CD4-positive, alpha-beta T cell treated with Interferon alpha-2 for 1 hour (primary cell): ENCODE measurements at places on chromosomes 5 and 9.

DNA sequence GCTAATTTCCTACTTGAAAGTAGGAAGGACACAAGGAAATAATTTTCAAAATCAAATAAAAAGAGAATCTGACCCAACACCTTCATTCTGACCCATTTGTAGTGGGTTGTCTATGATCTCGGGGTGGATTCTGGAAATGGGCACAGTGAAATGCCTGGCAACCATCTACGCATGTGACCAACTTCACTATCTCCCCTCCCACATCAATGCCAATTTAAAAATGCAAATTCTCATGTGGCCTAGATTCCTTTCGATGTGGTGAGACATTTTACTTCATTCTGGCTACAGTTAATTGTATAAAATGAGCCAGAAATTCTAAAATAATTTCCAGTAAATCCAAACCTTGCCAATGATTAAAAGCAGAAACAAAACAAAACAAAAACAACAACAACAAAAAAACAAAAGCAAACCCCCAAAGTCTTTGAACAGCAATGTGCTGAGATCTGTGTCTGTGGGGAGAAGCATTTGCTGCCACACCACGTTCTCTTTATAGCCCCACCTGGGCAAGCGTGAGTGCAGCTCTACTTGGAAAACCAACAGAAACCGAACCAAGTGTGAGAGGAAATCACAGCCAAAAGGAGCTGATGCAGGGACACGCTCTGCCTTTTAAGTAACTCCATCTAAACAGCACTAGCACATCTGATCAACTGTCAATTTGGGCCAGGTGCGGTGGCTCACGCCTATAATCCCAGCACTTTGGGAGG lies 59.0 kb downstream of the USP20 start:
- peak; percentile 49 for DNase-seq

GRCh38 chr5:58245476-58245840 lies 214.4 kb downstream of the PLK2 start:
- DNase-seq: no peak

GRCh38 chr5:80170117-80170535 lies 85.7 kb downstream of the SERINC5 start:
- no peak for DNase-seq

- no peak for DNase-seq
Observed at GRCh38 chr5:128276537-128277216, 193.1 kb downstream of the SLC12A2 start.

- DNase-seq: peak; percentile 73
Observed at GRCh38 chr5:74648835-74649293, 8.3 kb upstream of the ENC1 start.

DNA sequence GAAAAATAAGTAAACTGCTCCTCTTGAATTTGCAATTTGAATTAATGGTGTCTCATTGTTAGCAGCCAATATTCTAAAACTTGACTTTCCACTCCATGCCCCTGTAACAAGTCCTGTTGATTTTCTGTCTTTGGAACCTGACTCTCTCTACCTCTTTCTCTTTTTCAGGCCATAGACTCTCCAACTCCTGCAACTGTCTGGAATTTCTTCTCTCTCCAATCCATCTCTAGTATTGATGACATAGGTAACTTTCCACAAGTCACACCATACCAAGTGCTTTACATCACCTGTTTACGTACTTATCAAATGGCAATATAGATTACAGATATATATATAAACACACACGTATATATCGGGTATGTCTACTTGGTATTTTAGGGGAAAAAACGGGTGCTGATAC lies 923 bp downstream of the C5orf34 start:
- no peak for DNase-seq

GRCh38 chr5:91020065-91020800 lies 362.9 kb downstream of the ARRDC3 start:
- DNase-seq: no peak

DNA sequence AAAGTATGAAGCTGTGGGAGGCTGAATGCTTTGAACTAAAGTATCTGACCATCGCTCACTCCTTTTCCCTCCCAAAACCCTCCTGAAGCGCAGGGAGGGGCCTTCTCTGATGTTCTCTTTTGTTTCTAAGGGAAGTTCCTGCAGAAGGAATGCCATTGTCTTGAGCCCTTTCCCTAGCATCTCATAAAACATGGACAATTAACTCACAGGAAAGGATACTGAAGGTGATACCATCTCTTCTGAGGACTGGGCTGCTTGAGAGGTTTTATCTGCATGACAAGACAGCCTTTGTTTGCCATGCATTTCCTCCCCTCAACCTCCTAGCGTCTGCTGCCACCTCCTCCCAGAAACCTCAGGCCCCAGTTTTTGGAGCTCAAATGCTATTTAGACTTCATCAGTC lies 4.3 kb upstream of the RMND5B start:
- DNase-seq: no peak

GRCh38 chr5:10106806-10107205 lies 142.9 kb downstream of the ATPSCKMT start:
- no peak for DNase-seq

DNA sequence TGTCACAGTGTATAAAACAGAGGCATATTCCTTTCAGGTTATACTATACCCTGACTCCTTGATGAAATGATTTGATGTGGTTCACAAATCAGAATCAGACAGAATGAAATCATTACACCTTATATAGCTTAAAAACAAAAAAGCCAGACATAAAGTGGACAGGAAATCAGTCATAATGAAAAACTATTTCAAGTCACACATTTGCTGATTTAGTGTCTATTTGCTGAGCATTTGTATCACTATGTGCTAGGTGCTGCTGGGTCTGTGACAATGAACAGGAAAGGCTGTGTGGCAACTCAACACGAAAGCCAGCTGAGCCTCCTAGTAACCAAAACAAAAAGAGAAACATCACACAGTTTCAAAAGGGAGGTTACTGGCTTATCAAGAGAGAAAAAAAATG lies 194.0 kb downstream of the EFNA5 start:
- DNase-seq: peak; percentile 75

GRCh38 chr9:93552923-93553322 lies 23.5 kb upstream of the PHF2 start:
- no peak for DNase-seq

- no peak for DNase-seq
Observed at GRCh38 chr5:151196556-151197290, 27.2 kb downstream of the CCDC69 start.

- no peak for DNase-seq
Observed at GRCh38 chr5:135264451-135265440, 134.3 kb downstream of the MACROH2A1 start.

GRCh38 chr5:129963359-129963758 lies 59.1 kb downstream of the CHSY3 start:
- DNase-seq: no peak

GRCh38 chr9:10236161-10236560 lies 376.6 kb downstream of the PTPRD start:
- no peak for DNase-seq

DNA sequence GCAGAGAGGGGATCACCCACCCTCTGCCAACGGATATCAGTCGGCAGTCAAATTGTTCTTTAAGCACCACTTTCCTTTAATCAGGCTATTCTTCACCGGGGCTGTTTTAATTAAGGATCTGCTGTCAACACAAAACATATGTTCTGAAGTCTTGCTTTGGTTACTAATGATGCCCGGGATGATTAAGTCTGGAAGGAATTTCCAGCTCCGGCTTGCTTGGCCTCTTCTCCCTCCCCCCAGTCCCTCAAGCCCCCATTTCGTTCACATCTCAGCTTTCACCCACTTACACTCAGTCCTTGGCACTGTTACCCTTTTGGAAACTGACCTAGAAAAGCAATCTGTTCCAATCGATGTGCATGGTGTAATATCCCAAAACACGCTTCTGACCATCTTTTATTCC lies 74.7 kb downstream of the MSX2 start:
- DNase-seq: no peak

- no peak for DNase-seq
Observed at GRCh38 chr9:76880210-76880609, 25.7 kb downstream of the PRUNE2 start.

DNA sequence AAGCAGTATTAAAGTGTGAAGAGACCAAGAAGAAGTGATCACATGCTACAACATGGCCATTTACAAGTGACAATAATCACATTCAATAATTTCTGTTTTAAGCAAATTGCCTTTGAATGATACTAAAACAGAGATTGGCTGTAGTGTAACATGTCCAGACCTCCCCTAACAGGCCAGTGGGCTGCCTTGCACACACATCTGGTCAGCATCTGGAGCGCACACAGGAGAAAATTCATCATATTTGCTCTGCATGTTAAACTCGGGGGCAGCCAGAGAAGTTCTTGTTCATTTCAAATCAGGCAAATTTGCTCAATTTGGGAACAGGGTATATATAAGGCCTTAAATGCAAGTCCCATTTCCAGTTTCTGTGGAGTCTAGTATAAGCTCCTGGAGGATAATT lies 111.1 kb upstream of the FBXL7 start:
- DNase-seq: no peak

DNA sequence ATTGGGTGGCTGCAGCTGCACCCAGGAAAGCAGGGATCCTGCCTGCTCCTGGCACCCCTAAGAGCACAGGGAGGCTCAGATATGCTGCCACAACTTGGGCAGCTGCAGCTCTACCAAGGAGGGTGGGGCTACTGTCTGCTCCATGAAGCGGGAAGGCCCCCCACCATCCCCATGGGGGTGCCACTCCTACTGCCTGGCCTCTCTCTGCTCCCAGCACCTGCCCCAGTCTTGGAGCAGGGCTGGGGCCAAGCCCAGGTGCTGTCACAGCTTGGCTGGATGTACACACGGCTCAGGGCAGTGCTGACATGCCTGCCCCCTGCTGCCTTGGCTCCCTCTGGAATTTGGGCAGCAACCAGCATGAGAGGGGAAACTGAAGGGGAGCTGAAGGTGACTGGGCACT lies 214.7 kb upstream of the PLPPR1 start:
- no peak for DNase-seq

GRCh38 chr5:101966476-101966875 lies 329.6 kb downstream of the SLCO4C1 start:
- no peak for DNase-seq

DNA sequence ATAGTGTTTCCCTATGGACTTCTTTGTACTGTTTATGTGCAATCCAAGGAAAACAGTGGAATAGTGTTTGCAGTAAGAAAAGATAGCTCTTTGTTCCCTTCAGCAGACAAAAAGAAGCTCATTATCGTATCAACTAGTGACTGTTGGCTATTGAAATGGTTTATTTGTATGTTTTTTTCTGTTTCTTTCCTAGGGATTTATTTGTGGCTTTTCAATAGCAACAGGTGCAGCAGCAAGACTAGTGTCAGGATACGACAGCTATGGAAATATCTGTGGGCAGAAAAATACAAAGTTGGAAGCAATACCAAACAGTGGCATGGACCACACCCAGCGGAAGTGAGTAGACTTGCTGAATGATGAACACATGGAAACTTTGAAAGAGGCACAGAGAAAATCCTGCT lies 65.1 kb downstream of the SLC44A1 start:
- no peak for DNase-seq

DNA sequence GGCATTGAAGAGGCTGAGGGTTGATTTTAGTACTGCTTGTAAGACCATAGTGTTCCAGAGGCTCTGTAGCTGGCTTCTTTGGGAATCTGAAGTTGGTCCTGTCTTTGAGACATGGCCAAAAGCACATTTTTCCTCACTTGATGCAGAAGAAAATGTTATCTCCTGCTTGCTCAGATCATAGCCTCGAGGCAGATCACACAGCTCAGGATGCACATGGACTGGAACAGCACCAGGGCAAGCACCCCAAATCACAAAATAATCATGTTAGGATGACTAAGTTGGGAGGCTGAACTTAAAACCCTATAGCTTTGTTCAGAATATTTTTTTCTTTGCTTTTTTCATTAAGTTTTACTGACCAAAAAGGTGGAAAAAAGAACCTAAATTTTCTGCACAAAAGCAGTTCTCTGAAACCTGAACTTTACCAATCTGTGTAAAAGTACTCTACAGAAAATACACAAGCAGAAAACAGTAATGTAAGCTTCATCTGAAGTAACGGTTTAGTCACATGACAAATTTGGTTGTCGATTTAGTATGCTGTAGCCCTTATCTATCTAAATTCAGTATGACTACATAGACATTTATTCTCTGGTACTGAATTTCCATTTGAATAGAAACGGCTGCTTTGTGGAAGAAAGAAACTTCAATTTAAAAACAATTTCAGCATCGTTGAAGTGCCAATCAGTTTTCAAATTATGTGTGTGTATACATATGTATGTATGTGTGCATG lies 3.4 kb downstream of the KLHL9 start:
- no peak for DNase-seq

GRCh38 chr9:135454737-135455136 lies 24.8 kb upstream of the PPP1R26 start:
- no peak for DNase-seq

DNA sequence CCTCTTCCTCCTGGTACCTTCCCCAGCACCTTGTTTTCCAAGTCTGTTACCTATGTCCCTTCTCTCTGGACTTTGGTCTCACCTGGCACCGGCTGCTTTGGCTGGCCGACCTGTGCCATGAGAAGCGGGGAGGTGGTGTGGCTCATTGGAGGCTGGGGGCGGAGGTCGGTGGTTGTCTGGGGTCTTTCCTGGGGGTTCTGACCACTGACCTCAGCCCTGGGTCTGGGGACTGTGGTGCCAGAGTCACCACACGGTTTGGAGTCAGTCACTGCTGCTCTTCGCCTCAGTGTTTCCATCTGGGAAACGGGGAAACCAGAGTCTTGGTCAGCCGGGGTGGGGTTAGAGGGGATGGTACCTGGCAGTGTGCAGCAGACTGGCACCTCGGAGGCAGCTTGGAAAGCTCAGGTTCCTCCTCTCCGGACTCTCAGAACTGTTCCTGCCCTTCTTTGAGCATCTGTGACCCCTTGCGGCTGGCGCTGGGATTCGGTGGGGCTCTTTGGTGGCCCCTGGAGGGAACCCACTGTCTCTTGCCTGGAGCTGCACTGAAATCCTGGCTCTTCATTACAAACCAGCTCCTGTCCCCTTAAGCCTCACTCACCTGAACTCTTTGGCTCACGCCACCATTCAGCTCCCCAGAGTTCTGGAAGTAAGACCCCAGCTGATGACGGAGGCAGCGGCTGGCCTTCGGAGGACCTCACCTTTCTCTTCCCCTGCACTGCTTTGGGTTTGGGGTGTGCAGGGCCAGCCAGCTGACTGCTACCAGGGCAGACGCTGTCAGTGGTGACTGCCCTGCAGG lies 4.1 kb upstream of the RXRA start:
- DNase-seq: no peak

- DNase-seq: no peak
Observed at GRCh38 chr5:159837860-159838259, 78.4 kb upstream of the ADRA1B start.
